ENCODE measurements at places on chromosomes 2 and 18.

GRCh38 chr18:48835745-48836170 is 115.0 kb downstream of the SMAD7 start:
- DNase-seq: peak; percentile 66

GRCh38 chr2:71299507-71299906 is 32.1 kb upstream of the ZNF638 start:
- no peak for DNase-seq

- no peak for DNase-seq
Measured at GRCh38 chr18:48772457-48772856, 178.3 kb downstream of the SMAD7 start.

GRCh38 chr18:63099848-63100629 is 219.5 kb downstream of the BCL2 start:
- peak; percentile 74 for DNase-seq

GRCh38 chr2:30367232-30368070 is 79.6 kb upstream of the LCLAT1 start:
- no peak for DNase-seq

DNA sequence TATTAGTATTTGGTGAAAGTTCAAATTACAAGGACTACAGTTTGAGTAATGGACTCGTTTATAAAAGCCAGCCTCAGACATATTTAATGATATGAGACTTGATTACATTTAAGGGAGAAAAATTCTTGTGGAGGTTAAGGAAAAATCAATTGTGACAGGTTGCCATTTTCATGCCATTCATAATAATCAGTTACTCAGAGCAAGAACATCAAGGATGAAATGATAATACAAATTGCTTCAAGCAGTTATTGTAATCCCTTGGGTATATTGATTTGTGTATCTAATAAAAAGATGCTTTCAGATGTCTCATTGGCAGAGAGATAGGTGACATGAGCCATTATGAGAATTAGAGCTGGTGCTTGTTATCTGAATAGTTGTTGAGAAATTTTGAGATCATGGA is 153.6 kb downstream of the ATP9B start:
- DNase-seq: no peak

DNA sequence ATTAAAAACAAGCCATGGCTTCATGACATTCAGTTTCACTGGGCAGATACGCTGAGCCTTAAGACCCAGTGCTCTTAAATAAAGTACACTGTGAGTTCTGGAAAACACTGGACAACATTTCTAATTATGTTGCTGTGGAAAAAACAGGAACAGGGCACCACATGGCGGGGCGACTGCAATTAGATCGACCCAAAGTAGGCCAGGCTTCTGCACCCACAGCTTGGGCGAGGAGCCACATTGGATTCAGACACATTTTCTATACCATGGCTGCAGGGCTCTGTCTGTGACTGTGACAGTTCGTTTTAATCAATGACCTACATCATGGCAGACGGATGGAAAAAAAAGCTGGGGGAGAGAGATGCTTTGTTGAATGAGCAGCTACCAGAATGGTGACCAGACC is 227.2 kb upstream of the HS6ST1 start:
- DNase-seq: peak; percentile 38

DNA sequence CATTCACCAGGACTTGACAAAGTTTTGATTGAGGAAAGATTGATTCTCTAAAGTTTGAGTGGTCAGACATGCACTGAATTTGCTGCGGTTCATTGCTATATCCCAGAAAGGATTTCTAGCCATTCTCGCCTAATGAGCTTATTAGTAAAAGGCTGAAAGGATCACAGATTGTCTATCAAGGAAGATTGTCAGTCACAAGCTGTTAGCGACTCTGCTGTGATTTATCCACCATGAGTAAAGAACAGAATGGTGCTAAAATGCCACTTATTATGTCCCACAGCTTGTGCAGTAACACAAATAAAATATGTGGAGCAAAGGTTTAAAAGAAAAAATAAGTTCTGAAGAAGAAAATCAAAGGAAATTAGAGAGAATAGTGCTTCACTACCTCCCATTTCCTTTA is 701.2 kb upstream of the CDH7 start:
- DNase-seq: no peak

DNA sequence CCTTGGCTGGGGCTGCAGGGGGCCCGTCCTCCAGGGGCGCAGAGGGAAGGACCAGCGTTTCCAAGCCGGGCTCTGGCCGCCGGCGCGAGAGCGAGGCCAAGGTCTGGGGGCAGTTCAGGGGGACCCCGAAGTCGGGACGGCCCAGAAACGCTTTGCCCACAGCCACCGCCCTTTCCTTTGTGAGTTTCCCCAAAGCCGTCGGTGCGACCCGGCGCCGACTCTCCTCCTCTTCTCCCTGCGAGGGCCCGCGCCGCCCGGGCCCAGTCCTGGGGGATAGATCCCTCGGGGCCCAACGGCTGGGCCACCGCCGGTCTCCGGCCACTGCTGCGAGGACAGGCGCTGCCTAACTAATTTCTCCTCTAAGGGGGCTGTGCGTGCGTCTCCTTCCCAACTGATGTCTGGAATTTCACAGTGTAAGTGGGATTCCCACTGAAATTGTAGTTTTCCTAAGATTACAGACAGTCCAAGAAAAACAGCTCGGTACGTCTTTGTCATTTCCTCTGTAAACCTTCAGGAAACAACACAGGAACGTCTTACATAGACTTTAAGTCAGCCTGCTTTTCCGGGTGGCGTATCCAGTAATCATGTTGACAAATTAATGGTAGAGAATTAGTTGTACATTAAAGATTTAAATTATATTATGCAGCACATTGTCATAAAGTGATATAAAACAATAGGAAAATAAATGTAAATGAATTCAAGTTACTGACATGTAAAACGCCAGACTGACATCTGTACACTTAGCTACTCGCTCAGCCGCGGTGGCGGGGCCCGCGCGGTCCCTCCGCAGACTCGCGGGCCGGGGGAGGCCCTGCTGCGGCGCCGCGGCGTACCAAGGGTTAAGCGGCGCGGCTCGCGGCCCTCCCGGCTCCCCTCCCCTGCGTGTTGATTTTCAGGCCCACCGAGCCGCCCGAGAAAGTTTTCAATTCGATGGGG is 139.4 kb upstream of the SIX3 start:
- no peak for DNase-seq

GRCh38 chr2:187962538-187962937 is 329.1 kb upstream of the GULP1 start:
- DNase-seq: no peak

DNA sequence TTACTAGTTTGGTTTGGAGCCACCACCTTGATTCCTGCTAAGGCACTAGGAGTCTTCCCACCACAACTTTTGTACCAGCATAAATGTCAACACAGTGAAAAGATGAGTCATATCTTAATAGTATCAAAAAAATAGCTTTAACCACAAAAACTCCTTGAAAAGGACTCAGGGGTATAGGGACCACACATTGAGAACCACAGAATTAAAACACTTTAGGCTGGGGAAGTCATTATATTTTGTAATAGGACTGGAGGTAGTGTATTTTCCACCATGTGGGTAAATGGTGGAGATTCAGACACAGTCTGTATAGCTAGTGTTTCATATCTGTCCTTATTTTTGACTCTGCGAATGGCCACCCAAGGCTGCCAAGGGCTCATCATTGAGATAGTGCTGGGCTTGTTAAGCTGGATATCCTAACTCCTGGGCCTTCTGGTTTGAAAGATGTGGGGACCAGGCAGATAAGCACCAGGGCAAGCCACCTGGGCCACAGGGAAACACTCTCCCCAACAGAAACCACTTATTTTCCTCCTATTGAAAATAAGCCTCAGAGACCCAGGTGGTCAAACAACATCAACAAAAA is 19.1 kb upstream of the FHL2 start:
- no peak for DNase-seq

DNA sequence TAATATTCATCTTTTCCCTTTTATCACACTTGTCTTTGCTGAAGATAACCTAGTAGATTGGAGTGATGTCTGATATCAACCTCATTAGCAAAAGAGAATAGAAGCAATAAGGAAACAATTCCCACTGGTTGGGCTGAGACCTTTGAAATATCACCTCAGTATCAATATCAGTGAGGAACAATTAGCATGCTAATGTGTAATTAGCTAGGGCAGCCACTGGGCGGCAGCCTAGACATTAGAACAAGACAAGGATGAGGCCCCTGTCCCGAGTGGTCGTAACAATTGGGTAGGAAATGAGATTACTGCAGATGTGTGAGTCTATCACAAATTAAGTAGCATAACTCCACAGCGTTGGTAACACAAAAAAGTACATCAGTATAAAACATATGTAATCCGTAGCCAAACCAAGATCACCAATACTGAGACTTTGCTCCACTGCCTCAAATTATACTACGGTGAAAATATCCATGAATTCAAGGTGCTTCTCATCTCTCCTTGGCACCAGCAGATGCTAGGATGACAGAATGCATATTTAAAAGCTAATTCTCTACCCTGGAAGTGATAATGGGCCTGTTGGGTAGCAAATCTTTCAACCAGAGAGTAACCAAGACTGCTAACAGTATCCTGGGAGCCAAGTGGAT is 99.1 kb downstream of the ALPK2 start:
- DNase-seq: peak; percentile 84

DNA sequence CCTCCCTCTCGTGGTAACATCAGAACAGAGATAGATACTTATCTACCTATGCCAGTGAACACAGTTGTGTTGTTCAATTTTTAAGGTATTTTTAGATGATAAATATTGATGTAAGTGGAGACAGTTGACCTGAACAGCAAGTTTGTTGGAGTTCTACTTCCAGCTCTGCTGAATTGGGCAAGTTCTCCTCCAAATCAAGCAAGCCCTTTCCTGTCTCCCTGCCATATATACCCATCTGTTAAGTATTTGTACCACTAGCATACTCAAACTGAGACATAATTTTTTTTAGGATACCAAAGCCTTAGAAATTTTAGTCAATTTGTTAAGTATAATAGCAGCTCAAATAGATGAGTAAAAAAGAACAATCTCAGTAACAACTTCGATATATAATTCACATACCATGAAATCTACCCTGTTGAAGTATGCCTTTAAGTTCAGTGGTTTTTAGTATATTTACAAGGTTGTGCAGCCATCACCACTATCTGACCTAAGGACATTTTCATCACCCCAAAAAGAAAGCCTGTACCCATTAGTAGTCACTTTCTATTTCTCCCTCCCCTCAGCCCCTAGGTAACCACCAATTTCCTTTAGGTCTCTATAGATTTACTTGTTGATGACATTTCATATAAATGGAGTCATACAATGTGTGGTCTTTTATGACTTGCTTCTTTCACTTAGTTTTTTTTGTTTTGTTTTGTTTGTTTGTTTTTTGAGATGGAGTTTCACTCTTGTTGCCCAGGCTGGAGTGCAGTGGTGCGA is 61.8 kb downstream of the COX7A2L start:
- DNase-seq: no peak

GRCh38 chr18:11981192-11981542 is at the start of gene IMPA2:
Gene IMPA2 (plus strand): TSS chr18:11981507. CDS start chr18:11981670, 163 bp downstream.
- DNase-seq: no peak

GRCh38 chr2:229947544-229947943 is 25.2 kb downstream of the FBXO36 start:
- DNase-seq: no peak

GRCh38 chr2:129285012-129285411 is 694.5 kb upstream of the RAB6C start:
- no peak for DNase-seq

DNA sequence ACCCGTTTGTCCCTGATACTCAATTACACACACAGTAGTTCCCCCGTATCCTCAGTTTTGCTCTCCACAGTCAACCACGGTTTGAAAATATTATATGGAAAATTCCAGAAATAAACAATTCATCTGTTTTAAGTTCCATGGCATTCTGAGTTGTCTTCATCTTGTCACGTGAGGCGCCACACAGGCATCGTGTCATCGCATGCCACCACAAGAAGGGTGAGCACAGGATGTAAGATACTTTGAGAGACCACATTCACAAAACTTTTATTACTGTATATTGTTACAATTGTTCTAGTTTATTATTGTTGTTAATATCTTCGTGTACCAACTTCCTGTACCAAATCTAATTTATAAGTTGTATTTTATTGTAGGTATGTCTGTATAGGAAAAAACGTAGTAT is 17.7 kb downstream of the ADNP2 start:
- DNase-seq: no peak

GRCh38 chr2:212539072-212539880 is 674 bp upstream of the ERBB4 start:
- DNase-seq: peak; percentile 50

DNA sequence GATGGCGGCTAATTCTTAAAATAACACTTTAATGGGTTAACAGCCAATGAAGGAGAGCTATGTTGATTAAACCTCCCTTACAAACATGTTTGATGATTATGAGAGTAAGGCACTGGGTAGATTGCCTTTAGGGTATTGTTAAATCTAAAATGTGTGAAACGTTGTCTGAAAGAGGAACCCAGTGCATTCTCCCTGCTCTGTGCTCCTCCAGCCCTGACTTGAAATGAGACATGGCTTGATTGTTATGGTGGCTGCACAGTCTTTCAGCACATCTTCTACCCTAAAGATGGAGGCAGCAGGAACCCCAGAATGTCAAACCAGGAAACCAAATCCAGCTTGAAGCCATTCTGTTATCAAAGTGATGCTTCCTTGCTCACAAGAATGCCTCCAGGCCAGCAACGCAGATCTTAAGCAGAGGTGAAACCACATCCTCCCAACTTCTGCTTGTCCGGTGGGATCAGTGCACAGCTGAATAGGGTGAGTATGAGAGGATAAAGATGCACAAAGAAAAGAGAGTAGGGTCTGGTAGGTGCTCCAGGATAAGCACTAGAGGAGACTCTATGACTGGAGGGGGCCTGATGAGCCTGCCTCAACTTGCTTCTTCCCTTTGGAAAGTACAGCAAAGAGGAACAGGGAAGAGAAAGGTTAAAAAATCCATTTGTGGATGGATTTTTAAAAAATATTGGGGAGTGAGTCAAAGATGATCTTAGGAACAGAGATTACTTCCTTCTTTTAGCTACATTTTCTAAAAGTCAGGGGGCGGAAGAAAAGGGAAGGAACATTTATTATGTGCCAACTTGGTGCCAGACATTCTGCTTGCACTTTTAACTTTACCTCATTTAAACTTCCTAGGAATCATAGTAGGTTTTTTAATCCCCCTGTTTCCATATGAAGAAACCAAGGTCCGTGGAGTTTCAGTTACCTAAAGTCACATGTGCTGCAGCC is 523.0 kb downstream of the TXNL1 start:
- DNase-seq: no peak

DNA sequence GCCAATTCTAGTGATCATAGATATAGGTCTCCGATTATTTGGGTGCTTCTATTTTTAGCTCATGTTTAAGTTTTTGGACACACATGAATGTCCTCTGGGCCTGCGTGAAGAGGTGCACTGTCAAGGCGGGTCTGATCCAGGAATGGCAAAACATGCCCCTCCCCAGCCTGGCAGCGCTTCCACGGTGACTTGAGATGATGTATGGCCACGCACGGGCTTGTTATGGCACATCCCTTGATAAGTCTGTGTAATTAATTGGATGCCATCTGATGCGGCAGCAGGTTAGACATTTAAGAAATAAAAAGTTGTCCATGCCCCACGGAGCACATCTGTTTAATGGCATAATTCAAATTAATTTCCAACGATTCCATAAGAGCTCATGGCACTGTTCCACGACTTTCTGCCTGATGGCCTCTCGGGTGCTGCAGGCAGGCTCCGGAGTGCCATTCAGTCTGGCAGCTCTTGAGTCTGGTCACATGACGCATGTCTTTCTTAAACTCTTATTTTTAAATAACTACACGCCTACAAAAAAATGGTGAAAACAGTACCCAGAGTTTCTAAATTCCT is 151.4 kb downstream of the ACKR3 start:
- DNase-seq: no peak

Data from spleen (tissue), 13 donors.